HT-29 (cell line): ENCODE measurements at places on chromosomes 1 and 21.

DNA sequence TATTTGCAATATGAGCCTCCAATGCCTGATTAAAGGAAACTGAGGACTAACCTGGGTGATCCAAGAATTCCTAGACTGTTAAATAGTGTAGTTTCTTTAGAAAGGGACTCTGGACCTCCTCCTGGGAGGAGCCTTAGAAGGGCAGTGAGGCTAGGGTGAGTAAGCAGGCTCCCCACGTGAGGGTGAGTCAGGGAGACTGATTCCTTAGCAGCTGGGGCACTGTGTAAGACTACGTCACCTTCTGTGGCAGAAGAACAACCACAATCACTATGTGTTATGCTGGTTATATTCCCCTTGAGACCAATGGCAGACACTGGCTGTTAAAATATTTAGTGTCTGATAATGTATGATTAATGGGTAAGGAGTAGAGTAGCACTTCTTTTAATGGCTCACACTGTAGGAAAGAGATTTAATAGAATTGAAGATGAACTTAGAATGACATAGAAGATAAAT lies 53.3 kb upstream of the SYT14 start:
- DNase-seq: peak; percentile 47

GRCh38 chr1:200907611-200908097 lies 13.0 kb downstream of the INAVA start:
- DNase-seq: no peak

DNA sequence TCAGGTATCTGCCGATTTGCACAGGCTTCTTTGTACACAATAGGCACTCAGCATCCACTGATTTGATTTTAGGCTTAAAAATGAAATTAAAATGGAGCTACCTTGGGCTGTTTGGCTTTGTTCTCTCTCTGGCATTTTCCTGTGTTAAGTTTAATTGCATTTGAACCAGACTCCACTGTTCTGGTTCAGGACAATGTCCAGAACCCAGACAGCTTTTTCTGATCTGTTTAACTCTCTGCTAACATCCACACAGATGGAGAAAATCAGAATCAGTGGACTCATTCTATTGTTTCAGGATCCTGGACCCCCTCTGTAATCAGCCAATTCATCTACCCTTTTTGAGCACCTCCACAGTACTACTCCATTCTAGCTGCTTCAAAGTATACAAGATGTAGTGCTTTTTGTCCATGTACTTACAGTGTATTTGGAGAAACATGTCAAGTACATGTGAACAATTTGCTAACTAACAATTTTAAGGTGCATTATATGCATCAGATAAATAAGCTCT lies 248.1 kb downstream of the PTBP2 start:
- DNase-seq: no peak

DNA sequence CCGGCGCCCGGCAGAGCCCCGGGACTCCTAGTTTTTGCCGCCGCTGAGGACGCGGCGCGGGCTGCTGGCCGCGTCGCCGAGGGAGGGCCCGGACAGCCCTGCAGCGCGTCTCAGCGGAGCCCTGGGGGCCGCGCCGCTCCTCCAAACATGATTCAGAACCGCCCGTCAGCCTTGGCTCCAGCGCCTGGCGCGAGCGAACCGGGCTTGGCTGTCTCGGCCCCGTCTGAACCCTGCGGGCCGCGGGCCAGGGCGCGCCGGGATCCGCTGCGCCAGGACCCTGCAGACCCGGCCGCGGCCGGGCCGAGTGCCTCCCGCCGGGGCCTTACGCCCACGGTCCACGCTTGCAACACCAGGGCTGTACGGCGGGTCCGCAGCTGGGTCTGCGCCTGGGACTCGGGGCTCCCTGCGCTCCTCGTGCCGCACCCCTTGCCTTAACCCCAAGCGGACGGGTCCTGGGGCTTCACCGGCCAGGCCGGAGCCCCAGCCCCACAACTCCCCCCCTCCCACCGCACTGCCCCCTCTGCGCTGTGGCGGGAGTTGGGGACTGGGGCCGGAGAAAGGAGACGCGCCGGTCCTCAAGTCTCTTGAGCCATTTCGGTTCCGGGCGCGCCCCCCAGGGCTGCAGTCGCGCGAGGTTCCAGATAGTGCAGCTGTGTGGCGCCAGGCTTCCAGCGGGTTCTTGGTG lies 48.4 kb upstream of the CD34 start:
- no peak for DNase-seq

DNA sequence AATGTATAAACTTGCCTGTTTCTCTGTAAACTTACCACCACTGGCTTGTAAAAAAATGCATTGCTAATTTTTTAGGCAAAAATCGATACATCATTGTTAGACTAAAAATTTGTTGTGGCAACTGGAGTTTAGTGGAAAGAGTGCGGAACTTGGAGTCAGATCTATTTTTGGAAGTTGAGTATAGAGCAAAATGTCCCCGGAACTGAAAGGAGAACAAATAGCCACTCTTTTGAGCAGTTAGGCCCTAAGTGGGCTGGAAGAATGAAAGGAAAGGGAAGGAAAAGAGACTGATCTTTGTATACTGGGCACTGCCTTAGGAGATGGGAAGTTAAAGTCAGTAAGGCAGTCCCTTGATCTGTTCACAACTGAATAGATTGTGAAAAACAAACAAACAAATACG lies 30.2 kb downstream of the OPTC start:
- DNase-seq: no peak

DNA sequence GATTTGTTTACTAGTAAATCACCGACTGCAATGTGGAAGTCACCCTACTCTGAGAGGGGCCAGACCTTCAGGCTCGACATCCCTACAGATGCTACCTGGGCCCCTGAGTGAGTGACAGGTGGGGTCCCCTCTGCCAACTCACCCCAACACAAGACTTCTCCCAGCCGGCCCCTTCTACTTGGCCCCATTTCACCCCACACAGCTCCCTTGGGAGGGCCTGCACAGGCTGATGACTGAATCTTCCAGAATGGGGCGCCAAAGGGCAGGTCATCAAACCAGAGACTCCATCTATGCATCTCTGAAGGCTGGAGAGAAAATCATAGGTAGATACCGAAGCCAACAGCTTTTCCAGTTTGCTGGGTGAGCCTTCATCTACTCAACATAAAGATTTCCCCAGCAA lies 9.4 kb upstream of the S100A8 start:
- peak; percentile 2 for DNase-seq

DNA sequence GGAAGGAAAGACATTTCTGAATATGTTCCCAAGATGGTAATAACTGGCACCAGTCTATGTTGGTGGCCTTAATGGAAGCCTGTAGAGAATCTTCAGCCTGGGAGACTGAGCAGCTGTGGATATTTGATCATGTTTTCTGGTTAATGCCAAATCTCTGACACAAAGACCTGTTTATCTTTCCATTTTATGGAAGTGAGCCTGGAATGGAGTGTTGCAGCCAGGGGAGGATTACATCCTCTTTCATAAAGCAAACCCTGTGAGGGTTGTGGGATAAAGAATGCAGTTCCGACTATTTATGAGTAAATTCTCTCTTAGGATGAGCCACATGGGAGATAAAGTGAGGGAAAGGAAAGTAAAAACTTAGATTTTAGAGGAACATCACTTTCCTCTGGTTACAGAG lies 144.1 kb downstream of the PCP4 start:
- DNase-seq: no peak

DNA sequence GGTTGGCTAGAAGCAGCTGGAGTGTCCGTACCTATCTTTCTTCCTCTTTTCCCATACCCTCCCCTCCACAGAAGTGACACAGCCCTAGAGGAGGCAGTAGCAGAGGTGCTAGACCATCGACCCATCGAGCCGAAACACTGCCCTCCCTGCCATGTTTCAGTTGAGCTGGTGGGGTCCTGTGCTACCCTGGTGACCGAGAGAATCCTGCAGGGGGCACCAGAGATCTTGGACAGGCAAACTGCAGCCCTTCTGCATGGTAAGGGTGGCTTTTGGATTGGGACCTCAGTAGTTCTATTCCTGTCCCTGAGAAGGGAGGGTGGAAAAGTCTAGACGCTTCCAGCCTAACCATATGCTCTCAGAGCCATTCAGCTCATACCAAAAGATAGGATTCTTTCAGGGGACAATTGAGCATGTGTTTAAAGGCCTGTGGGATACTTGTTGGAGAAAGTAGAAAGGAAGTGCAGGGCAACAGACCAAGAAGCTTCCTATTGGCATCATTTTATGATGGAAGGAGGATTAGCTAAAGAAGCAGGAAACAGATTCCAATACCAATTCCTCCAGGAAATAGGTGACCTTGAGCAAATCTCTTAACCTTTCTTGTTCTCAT lies 11.7 kb upstream of the BNIPL start:
- peak; percentile 72 for DNase-seq

GRCh38 chr1:235047331-235047871 lies 81.2 kb downstream of the TOMM20 start:
- DNase-seq: no peak

DNA sequence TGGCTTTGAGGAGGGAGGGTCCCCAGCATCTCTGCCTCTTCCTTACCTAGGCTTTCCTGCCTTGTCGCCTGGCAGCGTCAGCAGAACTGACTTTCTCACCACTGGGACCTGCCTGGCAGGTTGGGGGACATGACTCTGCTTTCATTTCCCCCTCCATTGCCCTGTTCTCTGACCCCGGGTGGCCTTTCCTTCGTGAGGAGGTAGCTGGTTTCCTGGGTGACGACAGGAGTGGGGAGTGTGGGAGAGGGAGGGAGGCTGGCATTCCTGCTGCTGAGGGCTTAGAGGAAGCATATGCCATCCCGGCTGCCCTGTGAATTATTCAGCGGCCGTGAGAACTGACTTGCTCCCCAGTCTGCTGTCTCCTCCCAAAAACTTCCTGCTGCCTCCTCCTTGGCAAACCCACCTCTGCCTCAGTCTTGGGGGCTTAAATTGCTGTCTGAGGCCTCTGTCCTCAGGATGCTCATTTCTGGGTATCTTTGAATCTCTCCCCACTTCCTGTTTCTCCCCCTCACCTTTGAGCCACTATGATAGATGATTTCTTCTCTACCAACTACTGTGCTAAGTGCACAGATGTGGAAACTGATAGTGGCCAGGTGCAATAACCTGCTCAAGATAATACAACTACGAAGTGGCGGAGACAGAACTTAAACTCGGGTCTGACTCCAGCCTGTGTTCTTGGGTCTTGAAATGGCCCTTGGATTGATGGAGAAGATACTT lies 182.0 kb upstream of the CSF3R start:
- DNase-seq: no peak

- no peak for DNase-seq
These were observed 40.3 kb downstream of the PSMG1 start for GRCh38 chr21:39142972-39143371.

GRCh38 chr1:77687519-77687906 lies 5.1 kb upstream of the ZZZ3 start:
- DNase-seq: peak; percentile 63

GRCh38 chr1:234019387-234019786 lies 114.9 kb downstream of the SLC35F3 start:
- no peak for DNase-seq

DNA sequence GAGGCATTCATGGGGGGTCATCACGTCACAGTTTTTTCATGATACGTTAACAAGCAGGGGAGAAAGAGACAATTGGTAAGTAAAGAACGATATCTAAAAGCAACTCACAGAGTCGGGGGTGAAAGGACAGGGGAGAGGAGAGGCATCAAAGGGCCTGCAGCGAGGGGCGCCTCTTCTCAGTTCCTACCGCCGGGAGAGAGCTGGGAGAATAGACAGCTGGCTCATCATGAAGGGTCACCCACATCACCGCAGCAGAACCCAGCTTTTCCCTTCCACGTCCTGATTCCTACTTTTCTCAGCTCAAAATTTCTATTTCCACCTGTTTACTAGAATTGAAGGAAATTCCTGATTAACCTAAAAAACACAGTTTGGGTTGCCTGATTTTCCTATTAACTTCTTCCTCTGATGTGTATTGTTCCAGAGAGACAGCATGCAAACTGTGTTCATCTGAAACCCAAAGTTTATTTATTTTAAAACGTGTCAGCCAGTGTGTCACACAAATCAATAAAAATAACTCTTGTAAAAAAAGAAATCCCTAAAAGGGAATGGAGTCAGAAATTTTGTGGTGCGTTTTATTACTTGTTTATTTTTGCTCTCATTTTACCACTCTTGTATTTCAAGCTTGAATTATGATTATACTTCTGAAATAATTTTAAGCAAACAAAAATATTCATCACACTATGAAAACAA lies 75.4 kb downstream of the SLC25A24 start:
- no peak for DNase-seq

- no peak for DNase-seq
These were observed 91.6 kb downstream of the CD247 start for GRCh38 chr1:167426716-167427115.

DNA sequence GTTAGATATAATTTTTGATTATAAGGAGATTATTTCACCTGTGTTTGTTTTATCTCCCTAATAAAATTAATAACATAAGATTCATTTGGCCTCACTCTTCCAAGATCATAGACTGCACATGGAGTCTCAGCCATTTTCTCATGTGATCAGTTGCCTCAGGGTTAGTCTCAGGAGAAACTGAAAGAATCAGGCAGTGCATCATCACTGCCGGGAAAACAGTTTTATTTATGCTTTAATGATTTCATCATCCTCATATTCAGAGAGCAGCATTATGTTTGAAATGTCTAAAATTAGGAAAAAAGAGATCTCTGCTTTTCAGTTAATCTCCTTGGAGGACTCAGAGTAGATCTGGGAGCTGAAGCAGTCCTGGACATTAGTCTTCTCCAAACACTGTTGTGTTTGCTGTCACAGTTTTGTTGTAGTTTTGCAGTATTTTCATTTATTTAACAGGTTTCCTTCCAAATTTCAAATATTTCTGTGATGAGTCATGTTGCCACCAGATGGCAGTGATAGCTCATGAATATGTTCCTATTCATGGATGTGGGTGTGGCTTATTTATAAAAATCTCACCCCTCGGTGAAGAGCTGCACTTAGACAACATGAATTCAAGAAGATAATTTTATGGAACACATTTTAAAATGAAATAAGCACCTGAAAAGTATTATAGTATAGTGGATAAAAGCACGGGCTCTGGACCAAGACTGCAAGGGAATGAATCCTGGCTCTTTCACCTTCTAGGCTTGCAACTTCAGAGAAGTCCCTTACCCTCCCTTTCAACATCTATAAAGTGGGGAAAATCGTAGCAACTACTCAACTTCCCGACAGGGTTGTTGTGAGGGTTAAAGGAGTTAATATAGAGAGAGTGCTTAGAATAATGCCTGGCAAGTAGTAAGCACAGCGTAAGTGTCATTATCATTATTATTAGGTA lies 31.2 kb downstream of the CHD1L start:
- peak; percentile 71 for DNase-seq

DNA sequence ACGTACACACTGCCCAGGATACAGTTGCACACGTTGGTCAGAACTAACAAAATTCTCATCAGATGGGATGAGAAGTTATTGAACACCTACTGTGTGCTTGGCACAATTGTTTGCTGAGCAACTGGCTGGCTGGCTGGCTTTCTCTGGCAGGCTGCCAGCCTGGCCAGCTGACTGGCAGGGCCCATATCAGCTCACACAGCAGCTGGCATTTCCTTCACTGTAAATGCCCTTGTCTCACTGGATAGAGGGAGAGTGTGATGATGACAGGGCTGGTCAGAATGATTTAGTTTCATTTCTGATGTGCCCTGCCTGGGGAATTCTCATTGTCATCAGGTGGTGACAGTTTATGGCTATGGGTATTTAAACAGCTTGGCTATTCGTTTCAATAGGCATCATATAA lies 15.8 kb downstream of the CAMK2N1 start:
- DNase-seq: peak; percentile 46

GRCh38 chr1:221122501-221122900 lies 243.3 kb downstream of the HLX start:
- DNase-seq: no peak
